ENCODE measurements at places on chromosomes 12 and 14. TPM values are rescaled to one million over a fixed set of nuclear protein-coding genes. Genes with fewer than 3 reads are reported as not detected.

ESR2 gene
- under 0.01 TPM for total RNA-seq

IRAK4 gene
- total RNA-seq = 13.0 TPM

GALNT16 gene
- not detected for total RNA-seq

AP4S1 gene
- total RNA-seq = 3.6 TPM

ENTPD5 gene
- total RNA-seq = 10.8 TPM

DIABLO gene
- 73.5 TPM for total RNA-seq

SPTB gene
- total RNA-seq = not detected
